Occipital lobe (tissue), 3 donors: ENCODE measurements at places on chromosomes 6 and 20.

- no peak for DNase-seq
These were observed 383.3 kb downstream of the TFAP2A start for GRCh38 chr6:10031617-10032016.

DNA sequence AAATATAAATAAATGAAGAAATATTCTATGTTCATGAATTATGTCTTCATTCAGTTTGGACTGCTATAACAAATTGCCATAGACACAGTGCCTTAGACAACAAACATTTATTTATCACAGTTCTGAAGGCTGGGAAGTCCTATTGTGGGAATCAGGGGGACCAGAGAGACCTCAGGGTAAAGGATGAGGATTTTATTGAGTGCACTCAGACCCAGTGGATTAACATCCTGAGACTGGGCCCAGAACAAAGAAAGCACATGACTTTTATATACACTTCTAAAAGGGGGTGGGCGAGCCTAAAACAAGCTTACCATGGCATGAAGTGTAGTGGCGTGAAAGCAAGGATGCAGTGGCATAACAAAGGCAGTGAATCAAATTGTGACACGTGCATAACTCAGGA, 26.9 kb upstream of the CBLN4 start:
- DNase-seq: no peak

DNA sequence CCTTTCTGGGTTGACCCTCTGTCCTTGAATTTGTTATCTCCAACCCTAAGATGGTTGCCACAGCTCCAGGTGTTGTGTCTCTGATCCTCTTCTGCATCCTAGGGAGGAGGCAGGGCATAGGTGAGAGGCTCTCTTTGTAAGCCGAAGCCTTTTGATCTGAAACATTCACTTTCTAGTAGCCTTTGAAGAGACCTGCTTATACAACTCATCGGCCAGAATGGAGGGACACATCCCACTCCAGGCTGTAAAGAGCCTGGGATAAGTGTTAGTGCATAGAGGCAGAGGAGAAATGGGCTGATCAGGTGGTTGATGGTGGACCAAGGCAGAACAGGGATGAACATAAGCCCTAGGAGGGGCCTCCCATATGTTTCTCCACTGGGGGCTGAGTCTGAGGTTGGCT, 137.1 kb upstream of the KCNG1 start:
- DNase-seq: no peak

DNA sequence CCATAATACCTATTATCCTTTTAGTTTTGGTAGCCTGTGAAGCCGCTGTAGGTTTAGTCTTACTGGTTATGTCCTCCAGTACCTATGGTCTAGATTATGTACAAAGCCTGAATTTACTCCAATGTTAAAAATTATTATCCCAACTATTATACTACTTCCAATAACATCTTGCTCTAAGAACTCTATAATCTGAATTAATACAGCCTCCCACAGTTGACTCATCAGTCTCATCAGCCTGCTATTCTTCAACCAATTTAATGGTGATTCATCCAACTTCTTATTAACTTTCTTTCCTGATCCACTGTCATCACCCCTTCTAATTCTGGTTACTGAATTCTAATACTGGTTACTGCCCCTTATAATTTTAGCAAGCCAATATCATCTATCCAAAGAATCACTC, 370.3 kb upstream of the OPRM1 start:
- no peak for DNase-seq

DNA sequence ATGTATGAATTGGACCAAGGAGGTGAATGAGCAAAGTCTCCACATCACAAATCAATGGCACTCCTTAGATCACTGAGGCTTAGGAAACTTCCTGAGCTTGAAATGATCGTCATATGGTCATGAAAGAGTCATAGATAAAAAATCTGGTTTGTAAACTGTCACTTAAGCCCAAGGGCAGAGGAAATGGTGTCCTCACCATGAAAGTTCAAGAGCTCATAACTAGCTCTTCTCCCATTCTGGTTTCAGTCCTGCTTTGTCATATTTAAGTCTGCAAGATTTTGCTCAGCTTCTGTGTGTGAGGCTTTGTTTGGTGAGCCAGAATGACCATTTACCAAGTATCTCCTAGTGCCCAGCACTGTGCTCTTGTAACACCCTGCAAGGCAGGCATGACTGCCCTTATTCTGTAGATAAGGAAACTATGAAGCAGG, 60.5 kb downstream of the GJA10 start:
- no peak for DNase-seq

GRCh38 chr6:16760516-16761470, at the start of gene ATXN1:
TSS of gene ATXN1 (minus strand) at chr6:16761460.
- DNase-seq: peak; percentile 56

DNA sequence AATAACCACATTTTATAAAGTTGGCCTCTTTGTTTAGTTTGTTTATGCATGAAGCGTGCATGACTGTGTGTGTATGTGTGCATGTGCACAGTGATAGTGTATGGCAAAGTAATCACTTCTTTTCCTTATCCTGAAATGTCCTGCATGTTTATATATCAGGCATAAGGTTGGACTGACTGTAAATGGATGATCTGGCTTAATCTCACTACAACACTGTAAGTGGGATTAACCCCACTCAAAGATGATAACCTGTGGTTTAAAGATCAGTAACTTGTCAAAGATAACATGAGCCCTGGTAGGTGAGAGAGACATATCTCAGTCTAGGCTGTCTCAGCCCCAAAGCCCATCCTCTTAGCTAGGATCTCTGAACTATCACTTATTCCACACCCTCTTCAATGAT, 376.6 kb upstream of the TSHZ2 start:
- no peak for DNase-seq

GRCh38 chr20:32358632-32358882, 426 bp downstream of the ASXL1 start:
- DNase-seq: no peak

DNA sequence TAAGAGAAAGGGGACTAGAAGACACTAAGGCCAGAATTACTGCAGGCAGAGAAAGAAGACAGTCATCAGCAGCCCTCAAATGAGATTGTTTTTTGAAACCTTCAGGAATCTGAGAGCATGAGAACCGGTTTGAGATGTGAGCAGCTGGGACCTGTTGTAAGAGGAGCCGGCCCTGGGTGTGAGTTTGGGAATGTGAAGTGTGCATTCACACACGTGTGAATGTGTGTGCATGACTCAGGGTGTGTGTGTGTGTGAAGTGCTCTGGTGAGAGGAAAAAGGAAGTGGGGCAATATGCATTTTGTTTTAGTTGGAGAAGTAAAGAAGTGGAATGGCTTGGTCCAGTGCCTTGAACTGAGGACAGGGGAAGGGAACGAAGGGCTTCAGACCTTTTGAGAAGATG, 4.3 kb downstream of the SCUBE3 start:
- DNase-seq: no peak

DNA sequence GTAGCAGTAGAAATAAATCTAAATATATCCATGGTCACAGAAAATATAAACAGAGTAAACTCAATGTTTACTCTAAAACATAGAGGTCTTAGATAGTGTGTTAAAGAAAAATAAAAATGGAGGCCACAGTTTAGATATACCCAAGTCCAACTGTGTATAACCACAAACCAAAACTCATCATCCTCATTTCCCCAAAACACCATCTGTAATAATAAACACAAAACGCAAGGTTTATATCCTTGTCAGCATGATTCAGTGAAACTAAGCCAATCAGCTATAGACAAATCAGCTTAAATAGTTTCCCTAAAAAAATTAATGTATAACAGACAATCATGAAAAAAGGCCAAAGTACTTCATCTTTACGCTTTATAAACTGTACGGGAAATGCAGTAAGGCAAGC, 2.7 kb upstream of the HACE1 start:
- no peak for DNase-seq

GRCh38 chr6:80636689-80637088, 530.2 kb downstream of the BCKDHB start:
- no peak for DNase-seq

DNA sequence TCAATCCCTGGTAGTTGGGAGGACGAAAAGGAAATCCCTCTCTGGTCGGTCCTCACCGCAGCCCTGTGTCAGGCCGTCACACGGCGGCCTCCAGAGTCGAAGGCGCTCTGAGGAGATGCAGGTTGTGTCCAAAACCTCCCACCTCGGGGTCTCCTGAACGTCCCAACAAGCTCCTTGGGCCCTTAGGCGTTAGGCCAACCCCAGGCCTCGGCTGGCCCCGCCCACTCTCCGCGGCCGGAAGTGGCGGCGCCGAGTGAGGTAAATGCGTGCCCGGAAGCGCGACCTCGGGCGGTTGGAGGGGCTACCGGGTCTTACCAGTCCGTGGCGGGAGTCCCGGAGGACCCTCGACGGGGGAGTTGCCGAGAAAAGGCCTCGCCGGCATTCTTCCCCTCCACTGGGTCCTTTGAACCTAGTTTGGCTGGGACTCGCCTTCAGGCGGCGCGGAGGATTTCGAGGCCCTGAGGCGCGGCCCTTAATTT, at the start of gene TDRD6:
Gene TDRD6, plus strand, starts transcription at position 267 of the 479 bp plus-strand sequence. CDS start 244 bp downstream, outside the sequence.
- no peak for DNase-seq

- DNase-seq: no peak
These were observed 92.2 kb downstream of the BACH2 start for GRCh38 chr6:90204327-90205056.
